Activated CD8-positive, alpha-beta memory T cell treated with anti-CD3 and anti-CD28 coated beads for 48 hours (primary cell): ENCODE measurements at places on chromosomes 5 and 9.

DNA sequence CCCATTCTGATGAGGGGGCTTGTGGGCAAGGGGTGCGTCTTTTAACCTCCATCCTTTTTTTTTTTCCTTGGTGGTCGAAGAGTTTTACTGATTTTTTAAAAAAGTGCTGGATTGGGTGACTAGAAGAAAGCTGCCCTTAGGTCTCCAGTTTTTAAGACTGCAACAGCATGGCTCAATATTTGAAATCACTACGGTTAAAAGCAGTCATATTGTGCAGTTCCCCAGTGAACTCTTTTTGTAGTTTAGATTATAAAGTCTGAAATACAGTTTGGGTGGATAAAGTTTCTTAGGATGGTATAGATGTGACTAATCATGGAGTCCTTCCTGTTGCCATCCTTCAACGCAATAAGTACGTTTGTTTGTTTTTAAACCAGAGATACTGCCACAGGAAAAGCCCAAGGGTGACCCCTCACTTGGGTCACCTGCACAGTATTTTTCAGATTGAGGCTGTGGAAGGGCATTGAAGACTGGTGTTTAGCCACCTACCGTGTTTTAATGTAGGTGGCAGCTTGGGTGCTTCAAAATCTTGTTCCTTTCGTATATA lies 520 bp upstream of the DHFR start:
- DNase-seq: no peak

DNA sequence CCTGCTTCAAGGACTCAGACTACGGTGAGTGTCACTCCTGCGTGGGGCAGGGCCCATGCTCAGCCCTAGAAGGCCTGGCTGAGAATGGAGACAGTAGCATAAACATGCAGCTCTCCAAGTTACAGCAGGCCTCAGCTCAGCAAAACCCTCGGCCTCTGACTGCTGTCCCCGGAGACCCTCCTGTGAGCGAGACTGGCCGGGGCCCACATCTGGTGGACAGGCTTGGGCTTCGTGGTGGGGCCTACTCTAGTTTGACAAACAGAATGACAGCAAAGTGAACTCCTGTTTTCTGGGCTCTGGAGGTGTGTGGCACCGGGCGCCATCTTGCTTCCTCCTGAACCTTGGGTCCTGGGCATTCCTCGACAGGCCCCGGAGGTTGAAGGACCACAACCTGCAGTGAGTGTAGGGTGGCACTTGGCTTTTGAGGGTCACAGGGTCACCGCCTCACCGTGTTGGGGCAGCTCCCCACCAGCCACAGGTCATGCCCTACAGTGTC lies 97.5 kb downstream of the PHF2 start:
- DNase-seq: no peak

DNA sequence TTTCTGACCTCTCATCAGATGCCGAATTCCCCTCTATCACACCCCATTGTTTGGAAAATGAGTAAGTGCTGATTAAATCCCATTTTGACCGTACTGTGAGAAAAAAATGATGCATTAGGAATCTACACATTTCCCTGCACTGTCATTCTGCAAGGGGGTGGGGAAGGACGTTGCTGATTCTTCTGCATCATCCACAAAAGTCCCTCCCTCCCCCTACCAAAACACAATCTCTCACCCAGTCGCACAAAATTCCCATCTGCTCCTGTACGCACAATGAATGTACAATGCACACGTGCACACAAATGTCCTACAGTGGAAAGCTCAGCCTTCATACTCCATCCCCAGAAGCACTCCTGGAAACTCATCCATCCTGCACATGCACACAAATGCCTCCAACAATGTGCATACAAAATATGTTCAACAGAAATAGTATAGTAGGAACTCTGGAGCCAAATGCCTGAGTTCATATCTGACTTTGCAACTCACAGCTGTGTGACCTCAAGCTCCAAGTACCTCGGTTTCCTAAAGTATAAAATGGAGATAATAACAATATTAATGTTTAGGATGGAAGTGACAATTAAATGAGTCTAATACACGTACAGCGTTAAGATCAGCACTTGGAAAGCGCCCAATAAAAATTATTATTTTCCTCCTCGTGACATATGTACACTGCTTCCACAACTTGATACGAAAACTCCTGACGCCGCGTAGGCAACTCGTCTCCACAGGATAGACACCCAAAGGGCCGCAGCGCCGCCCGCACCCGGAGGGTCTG lies 809 bp downstream of the TNIP1 start:
- no peak for DNase-seq

- no peak for DNase-seq
Observed at GRCh38 chr5:72506158-72506549, 1.1 kb downstream of the ZNF366 start.

DNA sequence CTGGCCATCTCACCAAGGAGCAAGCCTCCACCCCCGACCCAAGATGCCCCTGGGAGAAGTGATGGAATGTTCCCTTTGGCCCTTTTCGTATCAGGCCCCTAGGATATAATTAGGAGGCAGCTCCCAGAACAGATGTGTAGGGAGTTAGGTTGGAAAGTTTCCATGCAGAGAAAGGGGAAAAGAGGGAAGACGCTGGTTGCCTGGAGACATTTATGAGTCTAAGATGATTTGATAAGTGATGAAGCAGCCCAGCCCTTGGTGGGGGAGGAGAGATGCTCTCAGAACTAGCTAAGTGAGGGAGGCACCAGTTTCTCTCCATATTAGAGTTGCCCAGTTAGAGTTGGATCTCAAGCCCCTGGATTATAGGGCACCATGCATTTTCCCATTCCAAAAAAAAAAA lies 137.5 kb downstream of the GNA14 start:
- DNase-seq: no peak

DNA sequence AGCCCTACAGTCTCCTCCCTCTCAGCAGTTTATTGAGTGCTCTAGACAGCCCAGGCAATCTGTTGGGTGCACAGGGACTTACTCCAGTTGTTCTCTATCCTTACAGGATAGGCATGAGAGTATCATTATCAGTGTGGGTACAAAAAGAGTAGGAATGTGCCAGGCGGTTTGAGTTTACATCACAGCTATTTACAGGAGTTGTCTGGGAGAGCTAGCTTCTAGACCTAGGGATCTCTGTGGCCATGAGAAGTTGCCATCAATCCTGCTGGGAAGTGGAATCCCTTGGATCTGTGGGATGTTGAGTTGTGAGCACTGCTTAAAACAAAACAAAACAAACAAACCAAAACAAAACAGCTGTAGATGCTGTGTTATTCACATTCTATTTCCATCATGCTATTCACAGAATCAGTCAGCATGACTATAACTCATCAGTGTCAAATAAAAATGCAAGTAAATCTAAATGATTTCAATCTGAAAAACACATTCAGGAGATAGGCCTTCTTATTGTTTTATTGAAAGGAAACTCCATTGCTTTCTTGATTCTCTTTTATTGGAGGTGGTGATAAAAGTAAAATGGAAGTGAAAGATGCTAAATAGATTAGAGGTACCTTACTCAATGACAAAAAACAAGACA lies 552.4 kb upstream of the ZNF608 start:
- no peak for DNase-seq

- DNase-seq: no peak
Observed at GRCh38 chr5:51225789-51226742, 157.2 kb upstream of the ISL1 start.

- no peak for DNase-seq
Observed at GRCh38 chr9:21030389-21031035, 928 bp downstream of the HACD4 start.
